ENCODE measurements at places on chromosomes 16 and 17. TPM values are rescaled to one million over a fixed set of nuclear protein-coding genes. Genes with fewer than 3 reads are reported as not detected.

HP gene
- polyA plus RNA-seq = 6.0 TPM

TOM1L1 gene
- polyA plus RNA-seq = 9.3 TPM

SMPD3 gene
- polyA plus RNA-seq = 1.1 TPM

PERCC1 gene
- not detected for polyA plus RNA-seq

ADAP2 gene
- 9.6 TPM for polyA plus RNA-seq

DDX19B gene
- polyA plus RNA-seq = 35.9 TPM

NTN3 gene
- polyA plus RNA-seq = not detected

CACNG1 gene
- polyA plus RNA-seq = not detected

EFNB3 gene
- 0.61 TPM for polyA plus RNA-seq

KRT9 gene
- not detected for polyA plus RNA-seq

CALB2 gene
- polyA plus RNA-seq = 28.1 TPM

LGALS9B gene
- polyA plus RNA-seq = 0.10 TPM
